ENCODE measurements at places on chromosomes 7 and 10.
A peak's percentile ranks its signal among the peaks of the same experiment; 100 is the strongest.

DNA sequence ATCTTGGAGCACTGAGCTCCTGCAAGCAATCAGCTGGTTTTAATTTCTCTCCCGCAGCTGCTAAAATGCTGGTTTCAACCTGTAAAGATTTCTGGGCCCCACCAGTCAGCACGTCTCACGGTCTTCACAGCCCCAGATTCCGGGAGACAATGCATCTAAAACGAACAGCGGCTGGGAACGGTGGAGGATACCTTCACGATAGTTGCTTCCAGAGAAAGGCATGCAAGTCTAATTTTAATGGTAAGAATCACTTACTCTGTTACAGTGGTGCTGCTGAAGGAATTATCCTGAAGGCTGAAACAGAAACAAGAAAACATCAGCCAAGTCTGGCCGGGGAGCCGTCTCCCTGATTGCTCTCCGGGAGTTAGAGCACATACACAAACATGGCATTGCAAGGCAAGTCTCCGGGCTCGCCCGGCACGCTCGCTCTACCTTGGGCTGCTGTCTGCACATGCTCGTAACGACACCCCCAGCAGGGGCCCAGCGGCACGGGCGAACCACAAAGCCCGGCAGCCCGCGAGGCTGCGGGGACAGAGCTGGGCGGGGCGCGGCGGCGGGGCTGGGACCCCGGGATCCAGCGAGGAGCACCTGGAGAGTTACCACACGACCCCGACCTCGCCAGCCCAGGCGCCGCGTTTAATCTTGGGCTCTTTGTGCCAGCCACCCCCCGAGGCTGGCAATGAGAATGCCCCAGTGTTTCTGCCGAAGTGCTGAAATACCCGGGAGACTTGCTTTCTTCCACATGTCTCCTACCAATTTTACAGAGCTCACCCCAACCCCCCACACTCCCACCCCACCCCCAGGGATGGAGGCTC is at the start of gene FAM13C:
FAM13C (minus strand) TSS at position 406 of the 815 bp plus-strand sequence; CDS start at position 317, 89 bp downstream.
- peak; percentile 18 for DNase-seq

- no peak for DNase-seq
Observed at GRCh38 chr7:126533715-126534114, 719.0 kb downstream of the GRM8 start.

GRCh38 chr7:80279760-80280159 is 145.1 kb downstream of the GNAI1 start:
- DNase-seq: no peak

GRCh38 chr7:17292843-17293242 is 5.6 kb upstream of the AHR start:
- DNase-seq: no peak

GRCh38 chr7:135845415-135846075 is 96.9 kb upstream of the FAM180A start:
- DNase-seq: no peak

- no peak for DNase-seq
Observed at GRCh38 chr10:131242007-131242406, 69.5 kb downstream of the TCERG1L start.

DNA sequence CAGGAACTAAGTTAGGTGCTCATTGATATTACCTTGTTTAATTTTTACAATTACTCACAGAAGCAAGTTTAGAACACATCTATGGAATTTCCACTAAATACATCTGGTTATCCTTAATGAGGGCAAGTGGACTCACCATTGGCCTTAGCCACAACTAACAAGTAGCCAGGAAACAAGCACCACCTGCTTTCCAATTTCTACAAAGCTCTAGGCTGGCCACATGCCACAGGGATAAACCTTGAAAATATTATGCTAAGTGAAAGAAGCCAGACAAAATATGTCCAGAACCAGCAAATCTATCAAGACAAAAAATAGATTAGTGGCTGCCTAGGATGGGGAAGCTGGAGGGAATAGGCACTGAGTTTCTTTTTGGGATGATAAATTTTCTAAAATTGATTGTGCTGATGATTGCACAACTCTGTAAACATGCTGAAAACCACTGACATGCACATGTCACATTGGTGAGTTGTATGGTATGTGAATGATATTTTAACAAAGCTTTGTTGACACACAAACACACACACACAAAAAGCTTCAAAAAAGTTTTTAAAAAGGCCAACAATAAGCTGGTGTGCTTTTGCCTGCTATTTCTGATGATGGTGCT is 179.4 kb downstream of the CPEB3 start:
- no peak for DNase-seq

- DNase-seq: no peak
Observed at GRCh38 chr10:124737708-124738107, 6.5 kb downstream of the FAM53B start.

- no peak for DNase-seq
Observed at GRCh38 chr7:137080516-137081203, 212.2 kb downstream of the CHRM2 start.

GRCh38 chr7:64905133-64905532 is 2.1 kb downstream of the ZNF273 start:
- DNase-seq: no peak

DNA sequence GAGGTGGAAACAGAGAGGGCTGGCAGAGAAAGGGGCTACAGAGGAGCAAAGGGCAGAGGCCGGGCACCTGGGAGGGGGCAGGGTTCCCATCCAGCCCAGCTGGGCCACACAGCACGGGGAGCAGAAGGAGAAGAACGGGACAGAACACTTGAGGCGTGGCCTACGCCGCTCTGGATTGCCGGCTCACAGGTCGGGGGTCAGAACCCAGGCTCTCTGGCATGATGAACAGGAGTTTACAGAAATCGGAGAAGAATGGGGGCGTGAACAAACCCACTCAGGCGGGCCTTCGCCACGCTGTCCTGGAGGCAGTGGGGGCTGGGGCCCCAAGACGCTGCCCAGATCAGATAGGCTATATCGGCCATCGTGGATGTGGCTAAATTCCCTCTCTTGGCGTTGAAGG is 362.2 kb upstream of the SHH start:
- no peak for DNase-seq

GRCh38 chr7:45978731-45979211 is 57.7 kb upstream of the IGFBP3 start:
- no peak for DNase-seq

DNA sequence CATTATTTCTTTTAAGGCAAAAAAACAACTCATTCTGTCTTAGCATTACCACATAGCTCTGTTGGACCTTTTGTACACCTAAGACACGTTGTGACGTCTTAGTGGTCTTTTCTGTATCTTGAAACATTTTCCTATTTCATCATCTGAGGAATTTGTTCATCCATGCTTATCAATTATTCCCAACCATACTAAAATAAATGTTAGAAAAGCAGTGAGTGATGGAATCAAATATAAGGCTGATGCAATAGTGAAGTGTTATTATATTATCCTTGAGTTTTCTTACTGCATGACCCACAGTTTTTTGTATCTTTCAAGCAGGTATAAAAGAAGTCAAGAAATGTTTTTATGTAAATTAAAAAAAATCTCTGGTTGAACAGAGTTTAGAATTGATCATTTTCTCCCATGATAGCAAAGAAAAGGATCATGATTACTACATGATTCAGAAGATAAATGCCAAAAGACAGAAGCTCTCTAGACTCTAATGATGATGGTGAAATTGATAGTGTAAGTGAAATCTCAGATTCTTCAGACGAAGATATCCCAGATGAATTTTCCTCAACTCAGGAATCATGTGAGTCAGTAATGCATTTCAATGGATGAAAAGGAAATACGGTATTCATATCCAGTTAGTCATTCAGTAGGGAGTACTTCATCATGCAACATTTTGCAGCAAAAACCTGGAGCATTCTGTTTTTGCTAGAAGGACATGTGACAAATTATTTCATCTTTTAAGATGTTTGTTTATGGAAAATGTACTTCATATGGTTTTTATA is 51.4 kb downstream of the CELF2 start:
- DNase-seq: no peak

GRCh38 chr10:92125144-92125543 is 165.7 kb downstream of the CPEB3 start:
- no peak for DNase-seq

DNA sequence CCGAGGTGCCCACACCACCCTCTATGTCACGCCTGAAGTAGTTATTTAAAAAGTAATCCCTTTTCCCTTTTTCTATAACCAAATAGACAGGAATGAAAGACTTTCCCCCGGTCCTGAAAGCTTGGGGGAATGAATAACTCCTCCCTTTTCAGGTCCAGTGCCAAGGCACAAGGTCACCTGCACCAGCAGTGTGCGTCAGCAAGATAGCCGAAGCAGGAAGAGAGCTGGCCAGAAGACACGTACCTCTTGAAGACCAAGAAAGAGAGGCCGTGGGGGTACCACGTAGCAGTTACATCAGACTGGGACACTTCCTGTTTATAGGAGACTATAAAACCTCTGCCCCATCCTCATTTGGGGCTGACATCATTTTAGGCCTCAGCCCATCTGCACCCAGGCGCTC is 10.7 kb upstream of the AKR1B1 start:
- no peak for DNase-seq

DNA sequence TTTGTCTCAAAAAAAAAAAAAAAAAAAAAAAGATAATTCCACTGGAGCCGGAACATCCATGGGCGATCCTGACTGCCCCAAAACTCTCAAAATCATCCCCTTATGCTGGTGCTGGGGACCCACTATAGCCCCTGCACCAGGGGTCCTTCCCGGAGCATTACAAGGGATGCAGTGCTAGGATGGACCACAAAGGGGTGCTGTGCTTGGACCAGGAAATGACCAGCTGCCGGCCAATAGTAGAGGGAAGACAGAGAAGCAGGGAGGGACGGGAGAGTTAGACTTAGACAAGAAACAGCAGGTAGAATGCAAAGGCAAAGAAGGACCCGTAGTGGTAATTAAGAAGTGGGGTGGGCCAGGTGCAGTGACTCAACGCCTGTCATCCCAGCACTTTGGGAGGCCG is 40.5 kb downstream of the RCC1L start:
- DNase-seq: no peak

DNA sequence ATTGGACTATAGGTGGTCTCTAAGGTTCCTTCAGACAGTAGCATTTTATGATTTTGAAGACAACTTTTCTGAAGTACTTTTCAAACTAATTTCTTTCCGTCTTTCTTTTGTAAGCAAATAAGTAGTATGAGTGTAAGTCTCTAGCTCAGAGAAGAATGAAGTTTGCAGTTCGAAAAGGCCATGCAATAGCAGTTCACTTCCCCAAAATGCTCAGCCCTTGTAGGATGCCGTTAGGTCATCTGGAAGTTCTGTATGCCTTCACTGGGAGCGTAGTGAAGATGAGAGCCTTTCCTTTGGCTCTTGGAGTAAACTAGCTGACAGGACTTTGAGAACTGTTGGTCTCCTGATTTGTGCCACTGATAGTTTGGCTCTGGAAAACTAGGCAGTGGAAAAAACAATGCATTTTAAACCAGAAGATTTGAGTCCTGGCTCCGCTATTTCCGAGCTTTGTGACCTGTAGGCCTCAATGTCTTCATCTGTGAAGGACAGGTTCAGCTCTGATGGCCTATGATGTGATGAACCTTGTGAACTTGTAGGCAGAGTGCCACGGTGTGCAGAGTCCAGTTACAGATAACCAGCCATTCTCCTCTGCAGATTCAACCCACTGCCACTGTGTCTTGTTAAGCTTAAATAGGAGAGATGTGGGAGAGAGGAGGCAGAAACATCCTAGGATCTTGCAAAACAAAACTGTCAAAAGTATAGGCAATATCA is 18.8 kb downstream of the SGPL1 start:
- no peak for DNase-seq

GRCh38 chr10:124655191-124656112 is 88.7 kb downstream of the FAM53B start:
- no peak for DNase-seq

- DNase-seq: no peak
Observed at GRCh38 chr10:6002809-6003510, 25.6 kb upstream of the IL15RA start.

GRCh38 chr7:45224832-45225231 is 67.2 kb downstream of the RAMP3 start:
- no peak for DNase-seq

GRCh38 chr7:24438232-24438631 is 135.0 kb upstream of the PALS2 start:
- no peak for DNase-seq

GRCh38 chr10:71262027-71262426 is 49.7 kb downstream of the UNC5B start:
- DNase-seq: no peak

DNA sequence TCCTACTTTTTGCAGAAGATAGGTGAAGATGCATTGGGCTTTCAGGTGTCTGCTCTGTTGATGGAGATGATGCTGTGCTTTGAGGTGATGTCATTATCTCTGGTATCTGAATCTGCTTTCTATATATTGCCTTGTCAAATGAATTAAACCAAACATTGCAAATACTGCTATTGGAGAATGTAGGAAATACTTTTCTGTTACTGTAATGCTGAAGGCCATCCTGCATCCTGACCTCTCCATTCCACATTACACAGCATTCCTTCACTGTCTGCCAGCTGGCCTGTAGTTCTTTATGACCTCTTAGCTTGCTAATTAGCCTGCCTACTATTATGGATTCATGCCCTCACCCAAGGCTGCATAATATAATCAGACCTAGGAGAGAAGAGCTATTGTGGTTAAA is 73.2 kb downstream of the VCL start:
- no peak for DNase-seq

- DNase-seq: peak; percentile 44
Observed at GRCh38 chr10:100970076-100970913, 991 bp downstream of the SEMA4G start.

DNA sequence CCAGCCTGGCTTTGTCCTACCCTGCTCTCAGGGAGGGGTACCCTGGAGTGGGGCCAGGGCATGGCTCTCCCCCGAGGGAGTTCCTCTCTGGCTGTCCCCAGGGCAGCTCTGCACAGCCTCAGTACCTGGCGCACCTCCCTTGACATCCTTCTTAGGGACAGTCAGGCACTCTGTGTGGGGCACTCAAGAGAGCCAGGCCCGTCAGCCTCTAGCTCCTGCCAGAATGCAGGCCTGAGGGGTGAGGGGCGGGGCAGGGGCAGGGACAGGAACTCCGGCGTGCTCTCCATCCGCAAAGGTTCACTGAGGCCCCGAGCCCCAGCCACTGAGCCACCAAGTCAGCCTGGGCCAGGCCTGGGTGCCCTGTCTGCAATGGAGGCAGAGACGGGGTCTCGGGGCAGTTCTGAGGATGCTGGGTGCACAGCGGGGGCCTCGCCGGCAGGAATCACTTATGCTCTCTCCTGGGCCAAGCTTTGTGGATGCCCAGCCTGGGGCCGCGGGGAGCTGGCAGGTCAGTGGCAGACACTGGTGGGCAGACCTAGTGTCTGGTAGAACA is 10.1 kb downstream of the LIMK1 start:
- no peak for DNase-seq

GRCh38 chr7:9407816-9408215 is 974.4 kb downstream of the NXPH1 start:
- DNase-seq: no peak

- DNase-seq: no peak
Observed at GRCh38 chr7:37728747-37729146, 45.2 kb downstream of the GPR141 start.

DNA sequence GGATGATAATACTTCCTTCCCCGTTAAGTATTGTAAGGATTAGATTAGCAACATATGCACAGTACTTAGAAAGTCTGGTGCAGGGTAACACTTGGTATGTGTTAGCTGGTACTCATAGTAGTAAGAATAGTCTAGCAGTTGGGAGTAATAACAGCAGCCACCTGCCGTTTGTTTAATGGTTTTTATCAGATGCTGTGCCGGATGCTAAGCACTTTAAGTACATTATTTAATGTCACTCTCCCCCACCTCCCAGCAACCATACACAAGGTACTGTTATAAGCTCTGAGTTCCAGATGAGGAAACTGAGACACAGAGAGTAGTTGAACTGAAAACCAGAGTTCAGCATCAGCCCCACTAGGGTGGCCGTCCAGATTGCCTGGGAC is 60.1 kb downstream of the ZMIZ1 start:
- no peak for DNase-seq

- DNase-seq: no peak
Observed at GRCh38 chr7:158468181-158468580, 119.4 kb downstream of the PTPRN2 start.
